ENCODE measurements at places on chromosomes 13 and 19.

DNA sequence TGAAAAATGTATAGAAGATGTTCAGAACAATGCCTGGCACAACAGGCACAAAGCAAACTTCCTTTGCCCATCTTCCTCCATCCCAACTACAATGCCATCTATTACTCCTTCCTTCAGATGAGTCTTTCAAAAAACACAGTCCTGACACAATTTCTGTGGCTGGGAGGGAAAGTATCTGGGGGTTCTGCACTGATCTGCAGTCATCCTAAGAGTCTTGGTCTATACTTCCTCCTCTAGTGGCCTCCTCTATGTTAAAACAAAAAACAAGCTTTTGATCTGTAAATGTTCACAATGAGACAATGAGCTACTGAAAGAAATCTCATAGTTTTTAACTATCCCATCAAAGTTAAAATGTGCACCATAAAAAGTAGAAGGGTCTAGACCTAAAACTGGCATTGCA lies 44.8 kb downstream of the USP12 start:
- DNase-seq, result no peak

GRCh38 chr13:78033509-78033908 lies 114.9 kb upstream of the EDNRB start:
- DNase-seq, result no peak

- no peak for DNase-seq
Observed at GRCh38 chr13:54210397-54211049, 1181.9 kb downstream of the OLFM4 start.

DNA sequence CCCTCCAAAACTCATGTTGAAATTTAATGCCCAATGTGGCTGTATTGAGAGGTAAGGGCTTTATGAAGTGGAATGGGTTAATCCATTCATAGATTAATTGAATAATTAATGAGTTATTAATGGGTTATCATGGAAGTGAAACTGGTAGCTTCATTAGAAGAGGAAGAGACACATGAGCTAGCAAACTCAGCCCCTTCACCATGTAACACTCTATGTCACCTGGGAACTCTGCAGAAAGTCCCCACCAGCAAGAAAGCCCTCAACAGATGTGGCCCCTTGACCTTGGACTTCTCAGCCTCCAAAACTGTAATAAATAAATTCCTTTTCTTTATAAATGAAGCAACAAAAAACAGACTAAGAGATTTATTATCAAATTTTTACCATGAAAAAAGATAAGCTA lies 223.5 kb downstream of the KLF12 start:
- no peak for DNase-seq

GRCh38 chr19:1577090-1577928 lies 9.2 kb upstream of the MEX3D start:
- DNase-seq, result no peak

GRCh38 chr19:55484593-55485438 lies at the start of gene NAT14:
Gene NAT14 (plus strand): TSS chr19:55485188. CDS start chr19:55485709, 521 bp downstream.
- peak; percentile 91 for DNase-seq

DNA sequence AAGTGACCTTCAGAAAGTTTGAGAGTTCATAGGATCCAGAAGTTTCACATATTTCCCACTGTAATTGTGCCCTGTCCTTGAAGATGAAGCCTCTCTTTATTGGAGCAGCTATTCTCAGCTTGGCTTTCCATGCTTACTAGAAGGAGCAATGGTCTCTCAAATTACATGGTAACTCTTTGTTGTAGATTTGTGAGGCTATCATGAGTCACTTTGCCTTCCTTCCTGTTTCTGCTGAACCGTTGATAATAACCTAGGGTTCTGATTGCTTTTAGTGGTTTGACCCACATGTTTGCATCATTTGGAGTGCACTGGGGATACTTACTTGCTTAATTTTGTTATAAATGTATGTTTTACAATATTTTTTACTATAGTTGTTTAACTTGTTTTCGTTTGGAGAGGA lies 772.9 kb upstream of the SLITRK6 start:
- DNase-seq, result no peak

DNA sequence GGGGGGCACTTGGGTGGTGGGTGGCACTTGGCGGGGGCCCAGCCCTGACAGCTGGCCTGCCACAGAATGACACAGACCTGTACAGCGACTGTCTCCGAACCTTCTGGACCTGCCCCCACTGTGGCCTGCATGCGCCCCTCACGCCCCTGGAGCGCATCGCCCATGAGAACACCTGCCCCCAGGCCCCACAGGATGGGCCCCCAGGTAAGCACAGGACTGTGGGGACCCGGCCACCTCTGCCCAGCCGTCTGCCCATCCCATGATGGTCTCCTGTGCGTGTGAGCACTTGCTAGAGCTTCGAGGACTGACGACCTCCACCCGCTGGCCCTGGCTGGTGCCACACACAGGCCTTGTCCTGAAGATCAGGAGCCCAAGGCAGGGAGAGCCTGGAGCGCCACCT lies 32.0 kb downstream of the DHX34 start:
- DNase-seq, result no peak

GRCh38 chr19:1512671-1513498 lies at the start of gene ADAMTSL5:
Gene ADAMTSL5 (minus strand): TSS chr19:1513019. CDS start chr19:1510943, 2,076 bp downstream.
- peak; percentile 52 for DNase-seq

GRCh38 chr13:106302011-106302410 lies 233.5 kb downstream of the EFNB2 start:
- DNase-seq, result no peak

DNA sequence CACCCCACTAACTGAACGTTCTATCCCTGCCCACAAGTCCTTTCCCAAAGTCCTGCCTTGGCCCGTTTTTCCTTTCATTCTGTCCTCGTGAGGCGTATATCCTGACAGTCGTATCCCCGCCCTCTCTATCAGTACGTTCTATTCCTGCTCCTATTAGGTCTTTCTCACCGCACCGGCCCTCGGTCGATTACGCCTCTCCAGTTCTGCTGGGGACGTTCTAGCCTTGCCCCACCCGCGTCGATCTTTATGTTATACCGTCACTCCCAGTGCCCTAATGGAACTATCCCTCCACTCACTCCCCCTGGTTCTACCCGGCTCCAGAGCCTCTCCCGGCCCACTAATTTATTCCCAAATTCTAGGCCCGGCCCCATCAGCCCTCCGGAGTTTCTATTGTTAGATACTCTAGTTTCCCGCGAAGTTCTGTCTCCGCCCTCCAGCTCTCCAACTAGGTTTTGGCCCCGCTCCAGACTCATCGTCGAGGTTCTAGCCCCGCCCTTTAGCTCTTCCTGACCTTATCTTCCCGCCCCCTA lies 2.0 kb downstream of the PLAUR start:
- DNase-seq, result no peak

- DNase-seq, result no peak
Observed at GRCh38 chr19:4298810-4299550, 3.2 kb downstream of the TMIGD2 start.

- no peak for DNase-seq
Observed at GRCh38 chr13:51806566-51806965, 2.6 kb upstream of the DHRS12 start.

DNA sequence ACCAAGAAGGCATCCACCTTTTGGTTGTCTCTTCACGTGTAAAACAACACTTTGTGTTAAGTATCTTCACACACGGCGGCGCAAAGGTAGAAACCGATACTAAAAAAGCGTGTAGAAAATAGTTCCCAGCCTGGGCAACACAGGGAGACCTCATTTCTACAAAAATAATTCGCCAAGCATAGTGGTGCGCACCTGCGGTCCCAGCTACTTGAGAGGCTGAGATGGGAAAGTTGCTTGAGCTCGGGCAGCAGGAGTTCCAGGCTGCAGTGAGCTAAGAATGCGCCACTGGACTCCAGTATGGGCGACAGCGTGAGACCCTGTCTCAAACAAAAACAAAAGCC lies 573 bp upstream of the ERCC5 start:
- DNase-seq, result no peak

DNA sequence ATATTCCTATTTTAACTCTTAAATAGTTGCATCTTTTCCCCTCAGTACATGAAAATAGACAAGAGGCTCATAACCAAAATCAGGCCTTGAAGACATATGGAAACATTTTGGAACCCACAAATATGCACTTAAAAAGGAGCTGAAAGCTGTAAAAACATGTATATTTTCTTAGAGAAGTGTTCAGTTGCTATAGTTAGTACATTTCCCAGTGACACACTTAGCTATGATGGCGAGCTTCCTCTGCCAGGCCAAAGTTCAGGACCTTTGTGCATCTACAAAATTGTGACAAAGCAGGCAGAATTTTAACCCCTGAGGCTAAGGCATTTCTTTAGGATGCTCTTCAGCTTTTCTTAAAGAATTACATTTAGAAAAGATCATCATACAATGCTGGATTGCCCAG lies 54.5 kb downstream of the RCBTB2 start:
- DNase-seq, result no peak

GRCh38 chr19:17946965-17947784 lies 14.4 kb downstream of the CCDC124 start:
- no peak for DNase-seq

GRCh38 chr19:18292810-18293641 lies 11.6 kb upstream of the JUND start:
- peak; percentile 75 for DNase-seq

DNA sequence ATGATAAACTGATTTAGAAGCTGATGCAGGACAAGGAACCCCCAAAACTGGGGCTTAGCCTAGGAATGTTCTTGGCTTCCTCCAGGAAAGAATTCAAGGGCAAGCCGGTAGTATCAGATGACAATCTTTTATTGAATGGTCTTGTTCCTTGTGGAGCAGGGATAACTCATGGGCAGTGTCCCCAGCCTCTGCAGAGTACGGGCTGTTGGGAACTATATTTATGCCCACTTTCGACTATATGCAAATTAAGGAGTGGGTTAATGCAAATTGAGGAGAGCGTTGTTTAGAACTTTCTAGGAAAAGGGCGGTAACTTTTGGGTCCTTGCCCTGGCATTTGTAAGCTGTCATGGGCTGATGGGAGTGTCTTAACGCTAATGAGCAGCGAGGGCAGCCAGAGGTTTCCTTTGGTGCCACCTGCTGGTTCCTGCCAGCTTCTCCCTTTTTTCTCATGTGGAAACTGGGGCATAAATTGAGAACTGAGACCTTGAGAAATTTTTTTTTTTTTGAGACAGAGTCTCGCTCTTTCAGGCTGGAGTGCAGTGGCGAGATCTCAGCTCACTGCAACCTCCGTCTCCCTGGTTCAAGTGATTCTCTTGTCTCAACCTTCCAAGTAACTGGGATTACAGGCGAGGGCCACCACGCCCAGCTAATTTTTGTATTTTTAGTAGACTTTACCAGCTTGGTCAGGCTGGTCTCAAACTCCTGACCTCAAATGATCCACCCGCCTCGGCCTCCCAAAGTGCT lies 79.4 kb upstream of the ABCC4 start:
- peak; percentile 20 for DNase-seq

DNA sequence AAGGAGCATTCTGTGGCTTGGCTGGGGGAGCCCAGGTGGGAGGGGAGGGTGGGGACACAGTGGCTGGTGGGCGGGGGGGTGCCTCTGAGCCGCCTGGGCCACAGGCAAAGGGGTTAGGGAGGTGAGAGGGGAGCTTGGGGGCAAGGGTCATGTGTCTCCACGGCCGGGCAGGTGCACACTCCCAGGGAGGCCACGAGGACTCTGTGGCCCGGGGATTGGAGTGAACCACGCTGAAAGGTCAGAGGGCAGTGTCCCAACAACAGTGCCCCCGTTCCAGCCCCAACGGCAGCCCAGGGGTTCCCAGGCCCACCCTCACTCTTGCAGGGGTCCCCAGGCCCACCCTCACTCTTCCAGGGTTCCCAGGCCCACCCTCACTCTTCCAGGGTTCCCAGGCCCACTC lies 9.6 kb downstream of the C2CD4C start:
- no peak for DNase-seq

DNA sequence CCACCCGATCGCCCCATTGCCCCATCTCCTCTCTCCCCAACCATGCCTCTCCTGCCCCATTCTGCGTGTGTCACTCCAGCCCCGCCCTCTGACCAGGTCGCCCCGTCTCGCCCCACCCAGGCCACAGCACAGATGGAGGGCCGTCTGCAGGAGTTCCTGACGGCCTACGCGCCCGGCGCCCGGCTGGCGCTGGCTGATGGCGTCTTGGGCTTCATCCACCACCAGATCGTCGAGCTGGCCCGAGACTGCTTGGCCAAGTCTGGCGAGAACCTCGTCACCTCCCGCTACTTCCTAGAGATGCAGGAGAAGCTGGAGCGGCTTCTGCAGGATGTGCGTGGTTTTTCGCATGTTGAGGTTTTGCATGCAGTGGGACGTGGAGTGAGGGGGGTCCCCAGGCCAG lies 26.2 kb downstream of the MAST3 start:
- DNase-seq, result no peak

DNA sequence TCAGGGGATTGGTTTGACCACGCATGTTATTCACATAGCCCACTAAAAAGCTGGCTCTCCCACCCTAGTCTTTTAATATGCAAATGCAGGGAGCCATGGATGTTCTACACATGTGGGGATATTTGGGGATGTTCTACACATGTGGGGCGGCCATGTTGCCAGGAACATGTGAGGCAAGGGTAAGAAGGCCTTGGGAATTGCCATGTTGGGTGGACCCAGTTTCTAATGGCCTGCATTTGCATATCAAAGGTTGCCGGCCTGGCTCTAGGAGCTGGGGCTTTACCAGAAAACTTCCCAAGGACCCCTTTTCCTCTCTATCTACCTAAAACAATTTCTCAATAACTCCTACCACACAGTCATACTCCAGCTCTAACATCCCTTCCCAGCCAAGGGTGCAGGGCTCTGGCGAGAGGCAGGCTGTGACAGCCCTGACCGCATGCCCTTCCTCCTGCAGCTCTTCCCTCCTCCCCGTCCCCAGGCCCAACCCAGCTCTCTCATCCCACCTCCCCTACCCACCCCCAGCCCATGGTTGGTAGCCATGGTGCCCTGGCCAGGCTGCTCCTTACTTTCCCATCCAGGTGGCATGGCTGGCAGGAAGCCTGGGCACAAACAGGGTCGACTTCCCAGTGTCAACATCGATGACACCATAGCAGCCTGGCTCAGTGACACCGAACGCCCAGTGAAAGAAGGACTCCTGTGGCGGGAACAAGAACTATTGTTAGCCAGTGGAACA lies 11.0 kb downstream of the PEPD start:
- DNase-seq, result no peak

GRCh38 chr19:41098762-41099161 lies 10.5 kb downstream of the CYP2A13 start:
- no peak for DNase-seq

GRCh38 chr13:36166046-36166445 lies 34.9 kb upstream of the DCLK1 start:
- DNase-seq, result no peak

Measured in frontal cortex (tissue), 4 donors.